ENCODE measurements at places on chromosomes 1 and 21.

DNA sequence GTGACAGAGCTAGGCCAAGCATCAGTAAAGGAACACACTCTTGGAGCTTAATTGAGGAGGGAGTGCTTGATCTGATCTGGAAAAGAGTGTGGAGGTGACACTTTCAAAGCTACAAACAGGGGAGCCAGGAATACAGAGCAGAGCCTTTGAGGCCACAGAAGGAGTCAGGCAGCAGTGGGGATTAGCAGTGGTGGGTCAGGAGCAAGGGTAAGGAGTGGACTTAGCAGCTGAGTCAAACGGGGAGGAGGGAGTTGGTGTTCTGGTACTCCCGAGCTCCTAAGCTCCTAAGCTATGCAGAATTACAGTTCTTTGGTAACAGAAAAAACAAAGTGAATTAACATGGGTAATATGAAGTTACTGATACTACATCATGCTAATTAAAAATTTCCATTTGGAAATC is 14.5 kb downstream of the RAB4A start:
- no peak for DNase-seq

- no peak for DNase-seq
These were observed 21.7 kb upstream of the ZBTB21 start for GRCh38 chr21:42031816-42032215.

- DNase-seq = no peak
These were observed 183.6 kb downstream of the ETS2 start for GRCh38 chr21:38989379-38989744.

- DNase-seq = no peak
These were observed 19.5 kb upstream of the ETV3 start for GRCh38 chr1:157157501-157158190.

DNA sequence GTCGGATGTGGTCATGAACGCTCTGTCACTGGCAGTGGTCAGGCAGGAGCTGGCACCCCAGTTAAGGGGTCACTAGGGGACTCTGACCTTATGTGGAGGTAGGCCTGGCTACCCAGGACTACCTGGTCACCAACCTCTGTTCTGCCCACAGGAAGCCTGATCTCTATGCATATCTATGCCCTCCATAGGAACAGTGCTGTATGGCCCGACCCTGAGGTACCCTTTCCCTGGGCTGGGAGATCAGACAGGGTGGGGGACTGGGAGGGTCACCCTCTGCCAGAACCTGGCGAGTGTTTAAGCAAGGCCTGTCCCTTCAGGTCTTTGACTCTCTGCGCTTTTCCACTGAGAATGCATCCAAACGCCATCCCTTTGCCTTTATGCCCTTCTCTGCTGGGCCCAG is 19.0 kb downstream of the CYP4B1 start:
- DNase-seq = no peak

GRCh38 chr1:9249534-9250410 is 15.2 kb downstream of the H6PD start:
- no peak for DNase-seq

DNA sequence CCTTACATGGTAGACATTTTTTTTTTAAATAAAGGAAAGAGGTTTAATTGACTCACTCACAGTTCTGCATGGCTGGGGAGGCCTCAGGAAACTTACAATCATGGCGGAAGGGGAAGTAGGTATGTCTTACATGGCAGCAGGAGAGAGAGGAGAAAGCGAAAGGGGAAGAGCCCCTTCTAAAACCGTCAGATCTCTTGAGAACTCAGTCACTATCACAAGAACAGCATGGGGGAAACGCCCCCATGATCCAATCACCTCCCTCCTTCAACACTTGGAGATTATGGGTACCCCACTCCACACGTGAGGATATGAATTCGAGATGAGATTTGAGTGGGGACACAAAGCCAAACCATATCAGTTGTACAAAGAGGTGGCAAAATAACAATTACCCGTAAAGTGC is 301.7 kb downstream of the GRIK1 start:
- DNase-seq = no peak

DNA sequence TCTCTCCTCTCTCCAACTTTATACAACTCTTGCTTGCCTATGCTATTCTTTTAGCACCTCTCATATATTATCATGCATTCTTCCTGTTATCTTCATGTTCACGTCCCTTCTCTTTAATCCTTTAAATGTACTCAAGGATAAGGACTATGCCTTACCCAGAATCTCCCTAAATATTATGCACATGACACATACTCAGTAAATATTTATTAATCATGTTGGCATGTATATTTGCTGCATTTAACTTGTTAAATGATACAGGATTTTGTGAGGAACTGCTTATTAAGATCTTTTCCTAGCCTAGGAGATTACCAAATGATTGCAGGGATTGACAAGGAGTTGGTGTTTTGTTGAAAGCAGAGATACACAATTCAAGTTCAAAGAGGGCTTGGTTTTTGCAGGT is 109.4 kb downstream of the RGS2 start:
- DNase-seq = no peak

- no peak for DNase-seq
These were observed 160.2 kb downstream of the PSMG1 start for GRCh38 chr21:39022863-39023693.

GRCh38 chr1:244087611-244088010 is 36.5 kb downstream of the ZBTB18 start:
- DNase-seq = no peak

GRCh38 chr1:66373157-66373591 is 160.8 kb upstream of the SGIP1 start:
- DNase-seq = no peak

DNA sequence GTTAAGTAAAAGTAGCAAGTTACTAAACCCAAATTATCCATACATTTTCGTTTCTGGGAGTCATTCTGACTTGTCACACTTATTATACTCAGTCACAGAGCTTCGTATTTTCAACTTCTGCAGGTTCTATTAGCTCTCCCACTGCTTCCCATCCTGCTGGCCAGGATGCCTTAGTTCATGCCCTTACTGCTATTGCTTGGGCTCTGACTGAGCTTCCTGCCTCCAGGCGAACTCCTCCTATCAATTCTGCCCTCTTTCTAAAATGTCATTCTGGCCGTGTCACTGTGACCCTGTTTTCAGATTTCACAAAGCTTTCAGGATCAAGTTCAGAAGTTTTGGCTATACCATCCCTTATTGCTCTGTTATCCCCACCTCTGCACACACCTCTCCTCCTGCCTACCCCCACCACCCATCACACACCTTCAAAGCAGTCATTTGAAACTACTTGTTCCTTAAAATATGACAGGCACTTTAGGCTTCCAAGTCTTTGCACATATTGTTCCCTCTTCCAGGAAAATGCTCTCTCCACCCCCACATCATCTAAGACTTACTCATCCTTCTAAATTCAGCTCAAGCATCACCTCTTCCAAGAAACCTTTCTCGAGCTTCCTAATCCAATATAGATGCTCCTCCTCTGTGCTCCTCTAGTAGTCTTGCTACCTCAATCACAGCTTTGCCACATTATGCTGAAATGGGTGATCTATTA is 278.0 kb downstream of the BRINP2 start:
- DNase-seq = no peak

GRCh38 chr1:21662426-21663247 is 6.5 kb downstream of the RAP1GAP start:
- DNase-seq = no peak

GRCh38 chr21:15279482-15279881 is 214.7 kb upstream of the NRIP1 start:
- no peak for DNase-seq

DNA sequence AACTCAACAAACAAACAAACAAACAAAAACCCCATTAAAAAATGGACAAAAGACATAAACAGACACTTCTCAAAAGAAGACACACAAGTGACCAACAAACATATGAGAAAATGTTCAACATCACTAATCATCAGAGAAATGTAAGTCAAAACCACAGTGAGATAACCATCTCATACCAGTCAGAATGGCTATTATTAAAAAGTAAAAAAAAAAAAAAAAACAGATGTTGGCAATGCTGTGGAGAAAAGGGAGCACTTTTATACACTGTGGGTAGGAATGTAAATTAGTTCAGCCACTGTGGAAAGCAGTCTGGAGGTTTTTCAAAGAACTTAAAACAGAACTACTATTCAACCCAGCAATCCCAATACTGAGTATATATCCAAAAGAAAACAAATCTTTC is 94.7 kb downstream of the PLPP3 start:
- DNase-seq = no peak

- no peak for DNase-seq
These were observed 2.3 kb downstream of the EGLN1 start for GRCh38 chr1:231419738-231420298.

- DNase-seq = no peak
These were observed 7.6 kb downstream of the GNB1 start for GRCh38 chr1:1883092-1883873.

DNA sequence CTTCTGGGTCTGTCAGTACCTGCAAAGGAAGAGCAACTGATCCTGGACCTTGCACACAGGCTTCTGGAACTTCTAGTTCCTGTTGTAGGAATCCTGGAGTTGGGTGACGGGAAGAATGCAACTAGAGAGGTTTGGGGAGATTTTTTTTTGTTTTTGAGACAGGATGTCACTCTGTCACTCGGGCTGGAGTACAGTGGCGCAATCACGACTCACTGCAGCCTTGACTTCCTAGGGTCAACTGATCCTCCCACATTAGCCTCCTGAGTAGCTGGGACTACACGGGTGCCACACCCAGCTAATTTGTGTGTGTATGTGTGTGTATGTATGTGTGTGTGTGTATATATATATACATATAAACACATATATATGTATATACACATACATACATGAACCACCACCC is 18.8 kb downstream of the ENTREP3 start:
- no peak for DNase-seq

- no peak for DNase-seq
These were observed 53.4 kb upstream of the BCAR3 start for GRCh38 chr1:93734999-93735398.

GRCh38 chr1:236685917-236686814 is at the start of gene ACTN2:
ACTN2 (plus strand) TSS chr1:236686499; CDS start chr1:236686674, 175 bp downstream.
- peak; percentile 13 for DNase-seq

- DNase-seq = no peak
These were observed 20.7 kb upstream of the CYYR1 start for GRCh38 chr21:26593800-26594199.

DNA sequence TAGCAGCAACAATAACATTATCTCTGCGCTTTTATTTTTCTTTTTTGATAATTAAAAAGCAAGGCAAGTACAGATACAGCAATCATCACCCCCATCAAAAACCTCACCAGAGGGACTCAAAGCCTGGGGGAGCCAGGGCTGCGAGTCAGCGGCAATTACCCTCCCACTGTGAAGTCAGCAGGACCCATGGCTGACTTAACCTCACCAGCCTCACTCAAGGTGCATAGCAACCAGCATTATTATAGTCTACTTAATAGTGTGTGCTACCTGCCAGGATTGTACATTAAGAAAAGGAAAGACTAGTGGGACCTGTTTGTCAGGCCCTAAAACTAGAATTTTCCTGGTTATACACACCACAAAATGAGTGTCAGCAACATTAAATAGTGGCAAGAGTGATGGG is 28.9 kb upstream of the SERBP1 start:
- no peak for DNase-seq

GRCh38 chr1:201036188-201036842 is 12.8 kb upstream of the KIF21B start:
- no peak for DNase-seq

DNA sequence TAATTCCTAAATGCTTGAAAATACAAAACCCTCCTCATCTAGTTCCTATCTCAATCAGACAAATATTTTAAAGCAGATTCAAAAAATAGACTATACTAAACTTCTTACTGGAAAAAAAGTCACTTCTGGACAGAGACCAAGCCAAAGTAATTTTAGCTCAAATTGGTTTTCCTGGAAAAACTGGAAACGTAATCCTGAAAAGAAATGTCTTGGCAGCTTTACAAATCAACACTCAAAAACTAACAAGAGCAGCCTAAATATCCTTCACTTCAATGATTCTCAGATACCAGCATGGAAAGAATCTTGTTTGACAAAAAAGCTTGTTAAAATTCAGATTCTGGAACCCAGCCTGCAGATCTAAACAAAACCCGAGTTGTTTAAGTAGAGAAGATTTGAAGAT is 9.1 kb upstream of the GPR88 start:
- DNase-seq = no peak

DNA sequence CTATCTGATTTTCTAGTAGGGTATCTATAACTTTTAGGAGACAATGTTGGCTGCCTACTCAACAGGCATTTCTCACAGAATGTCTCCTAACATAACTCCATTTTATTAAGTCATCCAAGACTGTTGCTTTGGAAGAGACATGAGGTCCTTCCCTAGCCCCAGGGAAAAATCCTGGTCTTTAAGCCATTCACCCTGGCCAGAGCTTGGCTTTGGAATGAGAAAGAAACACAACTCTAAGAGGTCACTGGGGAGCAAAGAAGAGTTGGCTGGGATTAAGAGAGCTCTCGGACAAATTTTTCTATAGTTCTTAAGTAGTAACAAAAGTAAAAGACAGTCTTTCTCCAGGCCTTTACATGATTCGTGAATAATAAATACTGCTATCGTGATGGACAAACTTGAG is 57.9 kb downstream of the PCNX2 start:
- no peak for DNase-seq

- DNase-seq = no peak
These were observed 660 bp upstream of the PDE4B start for GRCh38 chr1:65791801-65792668.

GRCh38 chr21:8993943-8994639 is 1527.3 kb upstream of the TPTE start:
- no peak for DNase-seq

DNA sequence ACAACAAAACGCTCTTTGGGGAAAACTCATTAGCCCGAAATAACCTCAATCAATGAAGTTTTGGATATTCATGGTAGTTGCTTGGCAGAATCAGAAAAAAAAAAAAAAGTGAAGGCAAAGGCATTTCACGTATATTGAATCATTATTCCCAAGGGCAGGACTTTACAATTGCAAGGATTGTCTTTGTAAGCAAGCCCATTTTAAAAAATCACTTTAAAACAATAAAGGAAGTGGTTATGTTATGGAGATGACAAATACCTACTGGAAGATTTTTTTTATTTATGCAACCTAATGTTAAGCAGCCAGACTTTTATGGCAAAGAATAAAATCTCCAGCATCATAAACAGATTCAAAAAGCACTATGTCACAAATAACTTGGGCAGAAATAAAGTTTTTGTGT is 9.3 kb downstream of the GJB4 start:
- no peak for DNase-seq

DNA sequence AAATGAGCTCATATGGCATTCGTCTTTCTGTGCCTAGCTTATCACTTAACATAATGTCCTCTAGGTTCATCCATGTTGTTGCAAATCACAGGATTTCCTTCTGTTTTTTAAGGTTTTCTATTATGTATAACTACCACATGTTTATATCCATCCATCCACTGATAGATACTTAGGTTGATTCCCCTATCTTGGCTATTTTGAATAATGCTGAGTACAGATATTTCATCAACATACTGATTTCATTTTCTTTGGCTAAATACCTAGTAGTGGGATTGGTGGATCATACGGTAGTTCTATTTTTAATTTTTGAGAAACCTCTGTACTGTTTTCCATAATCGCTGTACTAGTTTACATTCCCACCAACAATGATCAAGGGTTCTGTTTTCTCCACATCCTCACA is 45.0 kb downstream of the GORAB start:
- DNase-seq = no peak

- peak; percentile 81 for DNase-seq
These were observed at the start of gene MARCKSL1 for GRCh38 chr1:32335790-32336590. MARCKSL1 (minus strand) TSS chr1:32336233; CDS start chr1:32336033, 200 bp downstream.
